ENCODE measurements at places on chromosomes 6 and 20.
A peak's percentile ranks its signal among the peaks of the same experiment; 100 is the strongest.

GRCh38 chr20:3226864-3227263, 12.1 kb downstream of the SLC4A11 start:
- DNase-seq = no peak

- peak; percentile 88 for DNase-seq
These were observed 7.9 kb upstream of the CDSN start for GRCh38 chr6:31128093-31128676.

GRCh38 chr6:7550433-7550801, 8.9 kb downstream of the DSP start:
- no peak for DNase-seq

DNA sequence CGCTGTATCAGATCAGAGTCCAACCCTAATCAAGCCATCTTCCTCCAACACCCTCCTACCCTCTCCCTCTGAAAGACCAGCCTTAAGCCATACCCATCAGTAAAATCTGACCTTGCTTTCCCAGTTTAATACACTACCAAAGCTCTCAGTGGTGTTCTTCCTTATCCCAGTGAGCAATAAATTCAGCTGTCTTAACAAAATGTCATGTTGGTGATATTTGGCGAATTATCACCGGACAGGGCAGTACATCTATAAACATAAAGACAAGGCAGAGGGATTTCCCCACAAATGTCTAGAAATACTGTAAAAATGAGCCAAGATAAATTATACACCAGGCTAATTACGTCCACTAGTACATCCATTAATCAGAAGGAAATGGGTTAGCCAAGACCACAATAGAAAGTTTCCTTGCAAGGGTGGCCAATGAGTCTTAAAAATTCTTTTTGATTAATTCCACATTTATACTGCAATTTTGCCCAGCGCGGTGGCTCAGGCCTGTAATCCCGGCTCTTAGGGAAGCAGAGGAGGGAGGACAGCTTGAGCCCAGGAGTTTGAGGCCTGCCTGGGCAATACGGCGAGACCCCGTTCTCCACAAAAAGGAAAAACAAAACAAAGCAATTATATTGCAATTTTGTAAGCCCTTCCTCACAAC, 905 bp downstream of the RARS2 start:
- DNase-seq = no peak

DNA sequence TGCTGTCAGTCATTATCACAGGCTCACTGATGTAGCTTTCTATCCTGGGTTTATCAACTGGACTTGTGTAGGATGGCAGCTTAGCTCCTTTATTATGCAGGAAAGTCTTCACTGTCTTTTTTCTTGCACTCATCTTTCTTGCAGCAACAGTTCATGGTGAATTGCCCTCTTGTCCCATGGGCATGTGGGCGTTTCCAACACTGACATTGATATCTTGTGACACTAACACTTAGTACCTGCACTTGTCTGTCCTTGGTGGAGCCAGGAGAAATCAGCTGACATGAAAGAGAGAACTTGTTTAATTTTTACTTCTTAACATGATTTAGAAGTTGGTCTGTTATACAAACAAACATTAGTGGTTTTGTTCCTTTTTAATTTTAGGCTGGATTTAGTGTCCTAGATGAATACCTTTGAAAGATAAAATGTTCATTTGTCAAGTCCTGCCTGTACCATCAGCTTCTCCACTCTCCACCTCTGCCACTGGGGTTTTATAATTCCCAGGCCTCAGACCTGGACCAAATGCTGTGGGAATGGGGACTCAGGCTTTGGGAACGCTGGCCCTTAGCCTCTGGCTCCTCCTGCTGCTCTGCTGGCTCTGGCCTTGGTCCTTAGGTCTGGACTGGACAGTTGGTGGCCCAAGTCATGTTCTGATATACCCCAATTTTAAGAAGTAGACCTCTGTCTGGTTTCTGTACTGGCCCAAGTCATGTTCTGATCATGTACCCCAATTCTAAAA, 161.0 kb upstream of the LAMP5 start:
- no peak for DNase-seq

GRCh38 chr6:119881416-119881815, 531.9 kb upstream of the MAN1A1 start:
- no peak for DNase-seq

DNA sequence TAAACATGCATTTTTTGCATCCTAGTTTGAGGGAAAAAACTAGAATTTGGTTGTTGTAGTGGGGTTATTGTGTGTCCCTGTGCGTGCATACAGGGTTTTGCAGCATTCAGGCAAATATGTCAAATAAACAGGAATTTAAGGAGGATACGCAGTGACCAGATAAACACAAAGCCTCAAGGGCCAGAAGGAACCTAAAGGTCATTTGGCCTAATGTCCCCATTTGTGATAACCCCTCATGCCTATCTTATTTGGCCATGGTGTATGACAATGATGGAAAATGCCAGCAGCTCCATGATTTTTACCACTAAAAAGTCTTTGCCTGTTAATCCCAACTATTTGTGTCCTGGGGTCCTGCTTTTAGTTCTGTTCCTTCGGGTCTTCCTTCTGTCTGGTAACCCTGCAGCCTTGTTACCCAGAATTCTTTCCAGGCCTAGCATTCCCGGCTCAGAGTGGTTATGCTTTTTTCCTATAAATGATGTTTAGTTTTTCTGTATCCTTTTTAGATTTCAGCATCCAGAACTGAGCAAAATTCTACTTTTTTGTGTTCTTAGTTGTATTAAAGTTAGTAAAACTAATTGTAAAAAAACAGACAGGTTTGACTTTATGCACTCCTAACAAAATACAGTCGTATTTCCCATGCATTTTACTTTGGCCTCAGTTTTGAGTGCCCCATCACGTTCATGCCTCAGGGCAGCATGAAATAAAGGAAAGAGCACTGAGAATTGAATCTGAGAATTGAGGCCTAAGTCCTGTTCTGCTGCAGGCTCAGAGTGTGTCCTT, 4.4 kb downstream of the STX16 start:
- DNase-seq = no peak

GRCh38 chr6:158389193-158389919, 77.1 kb downstream of the TULP4 start:
- DNase-seq = no peak

DNA sequence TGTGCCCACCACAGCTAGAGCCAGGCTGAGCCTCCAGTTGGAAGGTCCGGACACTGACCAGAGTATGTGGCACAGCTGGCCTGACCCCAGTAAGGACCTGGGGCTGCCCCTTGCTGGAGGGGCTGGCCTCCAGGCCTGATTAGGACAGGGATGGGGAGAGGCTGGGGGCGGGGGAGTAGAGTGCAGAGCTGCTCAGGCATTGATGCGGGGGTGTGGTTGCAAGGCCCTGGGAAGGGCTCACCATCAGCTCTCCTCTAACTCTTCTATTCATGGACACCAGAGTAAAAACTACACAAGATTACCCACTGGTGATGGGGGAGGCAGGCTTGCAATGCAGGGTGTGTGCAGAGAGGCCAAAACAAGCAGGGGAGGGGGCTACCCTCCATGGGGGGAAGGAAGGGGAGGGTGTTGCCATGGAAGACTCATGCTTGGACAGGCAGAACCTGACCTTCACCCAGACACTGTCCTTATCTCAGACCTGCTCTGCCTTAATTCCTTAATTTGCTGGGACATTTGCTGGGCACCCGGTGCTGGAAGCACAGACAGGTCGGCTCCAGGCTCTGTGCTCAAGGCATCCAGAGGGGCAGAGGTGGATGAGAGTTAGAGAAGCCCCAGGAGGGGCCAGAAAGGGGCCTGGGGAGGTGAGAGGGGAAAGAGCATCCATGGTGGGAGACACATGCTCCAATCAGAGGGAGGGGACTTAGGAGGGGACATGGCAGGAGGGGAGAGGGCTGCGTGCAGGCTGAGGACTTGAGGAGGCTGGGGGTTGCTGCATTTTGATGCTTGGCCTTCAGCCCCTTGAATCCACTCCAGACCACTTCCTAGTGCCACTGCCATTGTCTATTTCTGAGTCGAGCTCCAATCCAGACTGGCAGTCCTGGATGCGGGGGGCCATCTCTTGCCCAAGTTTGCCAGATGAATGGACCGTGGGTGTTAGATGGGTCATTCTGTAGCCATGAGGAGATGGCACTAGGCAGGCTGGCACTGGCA, 7.6 kb upstream of the EMILIN3 start:
- DNase-seq = no peak

GRCh38 chr6:54085541-54085940, 25.7 kb upstream of the MLIP start:
- DNase-seq = no peak

GRCh38 chr6:16503970-16504415, 257.3 kb downstream of the ATXN1 start:
- no peak for DNase-seq

DNA sequence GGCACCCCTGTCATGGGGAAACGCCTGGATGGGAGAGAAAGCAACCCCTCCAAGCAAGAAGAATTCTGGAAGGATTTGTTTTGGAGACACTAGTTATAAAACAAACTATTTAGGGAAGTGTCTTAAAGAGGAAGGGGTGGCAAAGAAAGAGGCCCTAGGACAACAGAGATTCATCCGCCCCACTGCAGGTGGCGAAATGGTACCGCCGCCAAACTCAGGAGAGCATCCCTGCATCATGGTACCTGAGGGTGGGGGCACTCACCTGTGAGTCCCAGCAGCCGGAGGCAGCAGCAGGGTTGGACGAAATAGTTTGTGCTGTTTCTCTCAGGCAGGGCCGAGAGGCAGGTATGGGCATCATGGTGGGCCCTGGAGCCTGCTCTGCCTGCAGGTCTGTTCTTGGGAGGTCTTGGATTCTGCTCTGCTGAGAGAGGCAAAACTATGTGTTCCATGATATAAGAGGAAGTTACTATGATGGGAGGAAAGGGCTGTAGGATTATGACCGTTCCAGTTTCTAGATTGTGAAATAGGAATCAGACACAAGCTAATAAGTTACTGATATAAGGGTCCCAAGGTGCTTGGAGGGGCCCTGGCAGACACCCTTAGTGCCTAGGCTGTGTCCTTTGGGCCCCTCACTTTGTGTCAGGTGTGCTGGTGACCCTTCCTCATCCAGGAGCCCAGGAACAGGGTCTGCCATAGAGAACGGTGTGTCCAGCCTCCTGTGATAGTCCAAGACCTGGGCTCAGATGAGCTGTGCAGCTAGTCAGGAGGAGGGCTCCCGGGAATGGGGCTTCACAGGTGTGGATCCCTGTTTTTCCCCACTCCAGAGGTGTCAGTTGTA, 20.4 kb downstream of the SIRPD start:
- DNase-seq = peak; percentile 18

- DNase-seq = no peak
These were observed 25.9 kb downstream of the PLAGL2 start for GRCh38 chr20:32181606-32182005.

GRCh38 chr6:13932785-13933184, 8.0 kb downstream of the RNF182 start:
- DNase-seq = no peak

DNA sequence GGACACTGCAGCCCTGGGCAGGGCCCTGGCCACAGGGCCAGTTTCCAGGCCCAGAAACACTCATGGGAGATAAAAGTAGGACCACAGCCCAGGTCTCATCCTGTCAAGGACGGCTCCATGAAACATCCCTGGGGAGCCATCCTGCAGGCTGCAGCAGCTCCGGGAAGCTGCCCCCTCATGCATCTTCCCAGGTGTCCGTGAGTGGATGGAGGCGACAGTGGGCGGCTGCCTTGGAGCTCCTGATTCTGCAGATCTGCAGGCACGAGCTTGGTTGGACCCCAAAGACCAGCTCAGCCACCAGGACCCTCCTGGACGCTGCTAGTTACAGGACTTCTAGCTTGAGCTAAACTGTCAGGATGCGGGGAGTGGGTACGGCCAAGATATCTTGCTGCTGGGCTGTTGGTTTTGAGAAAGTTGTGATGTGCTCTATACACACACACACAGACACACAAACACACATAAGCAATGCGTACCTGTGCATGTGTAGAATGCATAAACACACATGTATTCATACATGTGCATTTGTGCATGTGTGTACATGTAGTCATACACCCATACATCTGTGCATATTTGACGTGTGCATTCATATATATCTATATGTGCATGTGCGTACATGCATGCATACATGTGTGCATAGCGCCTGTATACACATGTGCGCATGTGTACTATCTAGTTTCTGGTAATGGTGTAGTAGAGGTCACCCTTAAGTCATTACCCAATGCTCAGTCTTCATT, 297.8 kb downstream of the TAF4 start:
- no peak for DNase-seq

GRCh38 chr20:18904624-18905023, 91.0 kb downstream of the SCP2D1 start:
- peak; percentile 13 for DNase-seq

DNA sequence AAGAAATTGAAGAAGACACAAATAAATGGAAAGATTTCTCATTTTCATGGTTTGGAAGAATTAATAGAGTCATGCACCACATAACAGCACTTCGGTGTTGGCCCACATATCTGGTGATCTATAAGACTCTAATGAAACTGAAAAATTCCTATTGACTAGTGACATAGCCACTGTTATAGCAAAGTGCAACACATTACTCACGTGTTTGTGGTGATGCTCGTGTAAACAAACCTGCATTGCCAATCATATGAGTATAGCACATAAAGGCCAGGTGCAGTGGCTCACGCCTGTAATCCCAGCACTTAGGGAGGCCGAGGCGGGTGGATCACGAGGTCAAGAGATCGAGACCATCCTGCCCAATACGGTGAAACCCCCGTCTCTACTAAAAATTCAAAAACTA, 84.4 kb upstream of the STMND1 start:
- no peak for DNase-seq

DNA sequence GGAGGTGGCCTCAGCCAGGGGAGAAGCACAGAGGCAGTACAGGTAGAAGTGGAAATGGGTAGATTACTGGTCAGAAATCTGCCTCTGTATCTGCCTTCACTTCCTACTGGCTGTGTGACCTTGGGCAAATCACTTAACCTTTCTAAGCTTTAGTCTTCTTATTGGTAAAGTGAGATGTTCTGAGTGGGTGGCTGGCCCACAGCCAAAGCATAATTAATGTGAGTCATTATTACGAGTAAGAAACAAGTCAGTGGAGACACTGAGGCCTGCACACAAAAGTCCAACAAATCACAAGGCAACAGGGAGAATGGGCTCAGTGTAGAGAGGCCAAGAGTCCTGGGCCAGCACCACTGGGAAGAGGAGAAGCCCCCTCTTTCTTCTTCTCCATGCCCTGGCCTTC, 39.1 kb downstream of the NRN1 start:
- DNase-seq = no peak

- DNase-seq = peak; percentile 98
These were observed 1.7 kb downstream of the MUCL3 start for GRCh38 chr6:30942338-30943060.

DNA sequence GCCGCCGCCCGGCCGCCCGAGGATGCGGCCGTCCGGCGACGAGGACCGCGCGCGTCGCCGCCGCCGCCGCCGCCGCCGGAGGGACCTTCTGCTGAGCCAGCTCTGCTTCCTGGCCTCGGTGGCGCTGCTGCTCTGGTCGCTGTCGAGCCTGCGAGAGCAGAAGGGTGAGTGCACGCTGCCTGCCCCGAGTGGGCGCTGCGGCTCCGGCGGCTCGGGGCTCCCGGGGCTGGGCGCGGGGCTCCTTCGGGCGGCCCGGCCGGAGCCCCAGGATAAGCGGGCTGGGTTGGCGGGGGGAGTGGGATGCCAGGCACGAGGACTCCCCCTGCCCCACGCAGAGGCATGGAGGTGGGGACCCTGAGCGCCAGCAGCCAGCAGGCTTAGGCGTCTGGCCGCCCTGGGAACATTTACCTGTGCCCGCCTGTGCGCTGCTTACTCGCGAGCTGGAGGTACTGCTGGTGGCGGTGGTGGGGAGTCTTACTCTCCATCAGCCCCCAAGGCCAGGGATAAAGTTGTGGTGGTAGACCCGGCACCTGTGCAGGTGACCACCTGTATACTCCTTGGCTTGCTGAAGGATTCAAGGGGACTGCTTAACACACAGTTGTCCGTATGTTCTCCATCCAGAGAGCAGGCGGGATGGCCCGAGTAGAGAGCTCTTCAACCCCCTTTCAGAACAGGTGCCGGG, 520 bp downstream of the SLC24A3 start:
- peak; percentile 77 for DNase-seq
